Uterus (tissue), 4 donors: ENCODE measurements at places on chromosomes 7 and 10.

- DNase-seq, result peak; percentile 80
These were observed 112.7 kb downstream of the SLIT1 start for GRCh38 chr10:97072851-97073665.

DNA sequence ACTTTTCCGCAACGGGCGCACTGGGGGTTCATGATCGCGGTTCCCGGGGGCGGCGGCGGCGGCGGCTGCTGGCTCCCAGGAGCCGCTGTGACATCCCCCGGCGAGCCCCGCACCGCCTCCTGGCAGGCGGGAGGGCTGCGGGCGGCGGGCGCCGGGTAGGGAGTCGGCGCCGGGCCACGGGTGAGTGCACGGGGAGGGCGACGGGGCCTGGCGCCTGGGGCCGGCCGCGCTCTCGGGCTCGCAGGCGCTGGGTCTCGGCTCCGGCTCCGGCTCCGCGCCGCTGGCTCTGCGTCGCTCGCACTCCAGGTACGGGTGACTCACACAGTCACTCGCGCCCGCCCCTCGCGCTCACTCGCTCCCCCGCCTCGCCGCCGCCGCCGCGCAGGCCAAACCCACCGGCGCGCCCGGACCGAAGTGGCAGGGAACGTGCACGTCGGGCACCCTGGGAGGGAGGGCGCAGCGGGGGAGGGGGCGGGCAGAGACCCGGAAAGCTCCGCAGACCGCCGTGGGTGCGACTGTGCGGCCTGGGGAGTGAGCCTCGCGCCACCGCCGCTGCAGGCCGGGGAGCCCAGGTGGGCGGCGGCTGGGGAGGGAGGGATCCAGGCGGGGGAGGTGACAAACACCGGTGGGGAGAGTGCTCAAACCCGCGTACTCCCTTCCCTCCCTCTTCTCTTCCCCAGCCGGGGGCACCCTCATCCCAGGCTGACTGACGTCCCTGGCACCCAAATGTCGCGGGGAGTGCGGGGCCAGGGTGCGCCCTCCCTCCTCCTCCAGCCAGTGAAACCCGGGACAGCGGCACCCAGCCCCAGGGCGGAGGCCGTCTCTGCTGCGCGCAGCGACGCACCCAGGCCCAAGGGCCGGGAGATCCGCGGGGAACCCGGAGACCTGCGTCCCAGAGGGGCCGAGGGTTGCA is 276.9 kb upstream of the NEBL start:
- DNase-seq, result no peak

DNA sequence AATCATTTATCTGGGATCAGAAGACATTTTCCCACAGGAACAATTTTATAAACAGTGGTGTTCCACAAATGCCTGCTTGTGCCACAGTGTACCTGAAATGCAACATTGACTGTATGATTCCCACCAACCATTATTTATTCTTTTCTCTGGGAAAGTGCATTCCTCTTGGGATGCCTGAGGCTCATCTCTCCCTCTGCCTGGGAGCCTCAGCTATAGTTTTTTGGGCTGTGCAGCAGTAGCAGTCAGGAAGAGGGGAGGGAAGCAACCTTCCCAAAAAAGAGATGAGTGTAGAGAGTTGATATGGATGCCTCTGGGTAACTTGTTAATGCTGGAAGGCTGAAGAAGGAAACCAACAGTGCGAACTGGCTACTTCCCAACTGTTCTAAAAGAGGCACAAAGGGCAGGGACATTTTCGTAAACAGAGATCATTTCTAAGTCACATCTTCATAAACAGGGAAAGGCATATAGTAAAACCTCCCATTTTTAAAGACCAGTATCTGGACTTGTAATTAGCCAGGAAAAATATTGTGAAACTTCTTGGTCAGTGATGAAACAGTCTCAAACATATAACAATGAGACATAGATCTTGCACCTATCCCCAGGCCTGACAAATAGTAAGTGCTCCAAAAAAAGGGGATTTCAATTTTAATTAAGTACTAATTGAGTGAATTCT is 1.4 kb upstream of the CALD1 start:
- no peak for DNase-seq

GRCh38 chr7:7911369-7912123 is 57.0 kb upstream of the GLCCI1 start:
- DNase-seq, result no peak

- no peak for DNase-seq
These were observed 82.0 kb downstream of the BMS1 start for GRCh38 chr10:42864575-42864974.
